ENCODE measurements at places on chromosomes 6 and 20.

DNA sequence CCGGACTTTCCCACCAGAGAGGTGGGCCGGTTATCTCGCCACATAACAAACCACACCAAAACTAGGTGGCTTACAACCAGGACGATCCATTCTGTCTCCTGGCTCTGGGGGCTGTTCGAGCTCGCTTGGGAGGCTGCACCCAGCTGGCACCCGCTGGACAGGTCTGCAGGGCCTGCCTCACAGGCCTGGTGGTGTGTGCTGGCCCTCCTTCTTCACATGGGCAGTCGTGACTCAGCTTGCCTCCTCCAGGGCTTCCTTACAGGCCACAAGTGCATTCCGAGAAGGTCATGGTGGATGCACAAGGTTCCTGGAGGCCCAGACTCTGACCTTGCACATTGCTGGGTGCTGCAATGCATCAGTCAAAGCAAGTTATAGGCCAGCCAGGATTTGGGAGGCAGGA is 34.2 kb downstream of the FOXF2 start:
- DNase-seq: no peak

- DNase-seq: no peak
These were observed 573.1 kb upstream of the CHD6 start for GRCh38 chr20:42191140-42191860.

GRCh38 chr6:32792901-32793435 is 23.8 kb downstream of the HLA-DOB start:
- DNase-seq: no peak

DNA sequence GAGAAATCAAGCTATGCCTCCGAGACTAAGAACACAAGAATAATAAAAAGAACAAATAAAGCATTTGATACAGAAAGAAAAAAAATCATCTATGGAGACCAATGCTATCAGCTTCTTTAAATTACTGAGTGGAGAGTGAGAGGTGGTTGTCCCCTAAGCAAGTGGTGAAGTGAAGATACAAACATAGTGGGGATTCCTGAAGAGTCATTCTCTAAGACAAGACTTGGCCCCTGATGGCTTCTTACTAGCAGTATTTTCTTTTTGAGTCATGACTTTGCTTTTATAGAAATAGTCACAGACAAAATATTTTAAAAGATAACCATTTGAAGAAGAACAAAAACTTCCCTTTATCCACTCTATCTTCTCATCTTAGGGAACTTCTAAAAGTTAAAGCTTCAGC is 261.4 kb upstream of the PRDM1 start:
- no peak for DNase-seq

GRCh38 chr6:111624401-111625098 is 18.9 kb upstream of the TRAF3IP2 start:
- DNase-seq: no peak

DNA sequence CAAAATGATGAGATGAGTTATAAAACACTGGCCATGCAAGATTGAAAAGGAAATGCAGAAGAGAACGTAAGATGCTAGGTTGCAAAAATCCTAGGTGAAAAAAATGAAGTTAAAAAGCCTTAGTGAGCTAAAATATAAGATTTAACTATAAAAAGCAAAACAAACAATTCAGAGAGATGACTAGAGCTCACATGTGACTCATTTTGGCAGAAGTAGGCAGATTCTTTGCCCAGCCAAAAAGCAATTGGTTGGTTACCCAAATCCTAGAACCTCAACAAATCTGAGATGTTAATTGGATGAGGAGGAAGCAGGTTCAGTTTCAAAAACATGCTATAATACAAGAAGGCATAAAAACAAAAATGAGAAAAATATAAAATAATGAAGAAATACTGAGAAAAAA is 249.1 kb downstream of the OGFRL1 start:
- no peak for DNase-seq

GRCh38 chr6:158756977-158757752 is 62.0 kb downstream of the EZR start:
- DNase-seq: no peak

DNA sequence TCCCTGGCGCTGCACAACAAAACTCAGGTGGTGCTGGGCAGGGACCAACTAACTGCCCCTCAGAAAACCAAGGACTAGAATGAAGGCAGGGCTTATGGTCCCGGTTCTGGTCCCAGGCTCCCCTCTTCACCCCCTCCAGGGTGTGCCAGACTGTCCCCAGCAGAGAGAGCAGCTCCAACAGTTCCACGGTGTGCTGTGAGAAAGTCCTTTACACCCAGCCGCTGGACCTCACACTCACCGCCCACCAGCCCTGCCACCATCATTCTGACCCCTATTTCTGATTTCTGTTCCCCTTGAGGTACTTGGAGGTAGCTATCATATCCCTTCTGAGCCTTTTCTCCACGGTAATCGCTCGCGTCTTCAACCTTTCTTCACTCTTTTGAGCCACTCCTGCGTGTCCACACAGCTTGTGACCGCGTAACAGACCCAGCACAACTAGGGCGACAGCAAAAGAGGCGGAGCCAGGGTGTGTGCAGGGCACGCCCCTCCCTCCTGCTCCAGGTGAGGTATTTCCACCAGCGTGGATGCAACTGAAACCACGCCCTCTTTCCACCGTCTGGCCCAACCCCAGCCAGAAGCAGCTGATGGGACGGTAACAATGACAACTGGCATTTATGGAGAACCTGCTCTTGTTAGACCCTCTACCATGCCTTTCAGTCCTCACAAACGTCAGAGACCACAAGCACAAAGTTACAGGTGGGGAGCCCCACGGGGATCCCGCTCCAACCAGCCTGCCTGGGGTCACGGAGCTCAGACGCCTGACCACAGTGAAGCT is 2.3 kb downstream of the PXDC1 start:
- DNase-seq: no peak

DNA sequence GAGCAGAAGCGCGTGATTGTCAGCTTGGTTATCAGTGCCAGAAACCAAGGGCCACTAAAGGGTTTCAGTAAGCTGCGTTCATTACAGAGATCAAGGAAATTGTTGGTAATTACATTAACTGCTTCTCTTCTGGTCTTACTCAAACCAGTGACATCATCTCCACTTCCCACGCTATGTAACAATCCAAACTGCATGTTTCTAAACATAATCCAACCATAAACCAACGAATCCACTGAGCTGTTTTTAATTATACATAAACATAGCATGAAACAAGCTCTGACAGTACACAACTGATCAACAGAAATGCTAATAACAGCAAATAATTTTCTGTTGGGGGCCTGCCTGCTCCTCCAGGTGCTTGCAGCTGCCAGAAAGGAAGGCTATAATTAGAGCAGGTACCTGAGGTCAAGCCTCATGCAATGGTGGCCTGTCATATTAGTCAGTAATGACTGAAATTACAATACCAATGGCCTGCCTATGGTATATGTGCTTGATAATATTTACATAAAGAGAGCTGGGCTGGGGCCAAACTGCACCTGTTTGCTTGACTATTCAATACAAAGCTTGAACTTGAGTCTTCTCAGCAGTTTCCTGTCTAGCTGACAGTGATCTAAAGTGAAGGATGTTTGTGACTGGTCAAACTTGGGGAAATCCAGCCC is 40.1 kb downstream of the ILRUN start:
- DNase-seq: no peak

DNA sequence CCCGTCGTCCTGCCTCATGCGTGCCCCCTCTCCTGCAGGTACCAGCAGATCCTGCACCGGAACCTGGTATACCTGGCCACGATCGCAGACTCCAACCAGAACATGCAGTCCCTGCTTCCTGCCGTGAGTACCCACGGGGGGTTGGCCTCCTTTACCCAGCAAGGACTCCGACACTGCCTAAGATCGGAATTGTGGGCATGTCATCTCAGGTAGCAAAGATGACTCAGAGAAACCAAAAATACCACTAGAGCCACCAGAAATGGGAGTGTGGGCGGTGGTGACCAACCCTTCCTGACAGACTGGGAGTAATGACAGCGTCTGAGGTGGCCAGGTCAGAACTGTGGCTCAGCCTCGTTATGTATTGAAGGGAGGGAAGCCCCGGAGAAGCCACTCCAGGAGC is 16.3 kb downstream of the SS18L1 start:
- peak; percentile 59 for DNase-seq

DNA sequence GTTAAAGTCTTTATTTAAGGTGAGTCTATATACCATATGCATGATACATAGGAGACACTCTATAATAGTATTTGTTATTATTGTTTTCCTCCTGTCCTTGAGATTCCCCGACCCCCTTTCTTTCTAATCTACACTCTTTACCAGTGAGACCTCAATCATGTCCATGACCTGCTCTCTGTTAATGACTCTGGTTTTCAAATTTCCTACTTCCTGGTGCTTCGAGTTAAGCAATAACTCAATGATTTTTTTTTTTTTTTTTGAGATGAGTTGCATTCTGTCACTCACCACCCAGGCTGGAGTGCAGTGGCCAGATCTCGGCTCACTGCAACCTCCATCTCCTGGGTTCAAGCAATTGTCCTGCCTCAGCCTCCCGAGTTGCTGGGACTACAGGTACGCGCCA is 574.6 kb upstream of the SLC35B3 start:
- DNase-seq: no peak

- no peak for DNase-seq
These were observed 1.3 kb upstream of the RAMACL start for GRCh38 chr6:166587631-166588413.

DNA sequence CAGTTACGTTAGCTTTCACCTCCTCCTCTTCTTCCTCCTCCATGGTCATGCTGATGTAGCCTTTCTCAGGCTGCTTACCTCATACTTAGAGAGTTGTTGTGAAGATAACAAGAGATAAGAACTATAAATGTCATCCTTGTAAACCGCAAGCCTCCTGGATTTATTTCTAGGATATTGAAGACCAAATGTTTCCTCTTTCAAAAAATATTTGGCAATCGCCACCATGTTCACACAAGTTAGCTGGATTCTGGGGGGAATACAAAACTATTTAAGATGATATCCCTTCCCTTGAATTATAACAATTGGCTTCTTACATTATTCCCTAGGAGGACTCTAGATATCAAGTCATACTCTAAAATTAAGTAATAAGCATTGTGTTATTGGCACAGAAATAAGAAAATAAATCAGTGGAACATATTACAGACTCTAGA is 99.8 kb upstream of the PLEKHG1 start:
- no peak for DNase-seq

- no peak for DNase-seq
These were observed 53.5 kb upstream of the CCN2 start for GRCh38 chr6:132004668-132005067.

- no peak for DNase-seq
These were observed 458.7 kb downstream of the RNF144B start for GRCh38 chr6:18845896-18846295.

Measured in activated T-helper 9 cell treated with anti-CD3 and anti-CD28 coated beads, Interleukin-2, amount 50 U/mL, for 16 hours (primary cell).